Urinary bladder (tissue), 4 donors: ENCODE measurements at places on chromosomes 6 and 20.

DNA sequence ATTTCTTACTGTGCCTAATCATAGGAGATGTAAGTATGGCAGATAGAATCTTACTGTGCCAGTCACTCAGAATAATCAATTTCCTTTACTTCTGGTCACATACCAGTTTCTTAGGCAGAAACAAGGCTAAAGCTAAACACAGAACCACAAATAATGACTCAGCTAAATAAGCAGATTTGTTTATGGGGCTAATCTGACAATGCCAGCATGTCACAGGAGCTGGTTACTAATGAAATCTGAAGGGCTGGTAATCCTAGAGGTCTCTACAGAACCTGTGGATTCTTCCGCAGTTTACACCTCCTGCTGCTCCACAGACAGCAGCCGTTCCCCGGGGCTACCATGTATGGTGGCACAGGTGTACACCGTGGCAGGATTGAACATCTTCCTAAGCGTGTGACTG is 80.8 kb downstream of the LYRM4 start:
- no peak for DNase-seq

DNA sequence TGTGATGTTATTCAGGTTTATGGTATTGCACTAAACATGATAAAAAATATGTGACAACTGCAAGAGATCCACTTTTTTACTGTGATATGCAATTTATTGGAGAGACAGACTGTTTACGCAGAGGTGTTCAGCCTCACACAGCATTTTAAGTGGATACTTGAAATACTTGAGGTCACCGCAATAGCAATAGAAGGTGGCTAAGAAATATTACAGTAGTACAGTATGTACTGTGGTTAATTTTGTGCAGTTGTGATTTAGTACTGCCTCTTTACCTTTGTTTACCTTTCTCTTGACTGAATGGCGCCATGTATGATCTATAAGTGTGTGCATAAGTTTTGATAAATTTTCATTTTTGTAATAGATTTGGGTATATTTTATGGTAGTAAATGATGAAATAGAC is 17.4 kb downstream of the MACROD2 start:
- DNase-seq, result no peak

DNA sequence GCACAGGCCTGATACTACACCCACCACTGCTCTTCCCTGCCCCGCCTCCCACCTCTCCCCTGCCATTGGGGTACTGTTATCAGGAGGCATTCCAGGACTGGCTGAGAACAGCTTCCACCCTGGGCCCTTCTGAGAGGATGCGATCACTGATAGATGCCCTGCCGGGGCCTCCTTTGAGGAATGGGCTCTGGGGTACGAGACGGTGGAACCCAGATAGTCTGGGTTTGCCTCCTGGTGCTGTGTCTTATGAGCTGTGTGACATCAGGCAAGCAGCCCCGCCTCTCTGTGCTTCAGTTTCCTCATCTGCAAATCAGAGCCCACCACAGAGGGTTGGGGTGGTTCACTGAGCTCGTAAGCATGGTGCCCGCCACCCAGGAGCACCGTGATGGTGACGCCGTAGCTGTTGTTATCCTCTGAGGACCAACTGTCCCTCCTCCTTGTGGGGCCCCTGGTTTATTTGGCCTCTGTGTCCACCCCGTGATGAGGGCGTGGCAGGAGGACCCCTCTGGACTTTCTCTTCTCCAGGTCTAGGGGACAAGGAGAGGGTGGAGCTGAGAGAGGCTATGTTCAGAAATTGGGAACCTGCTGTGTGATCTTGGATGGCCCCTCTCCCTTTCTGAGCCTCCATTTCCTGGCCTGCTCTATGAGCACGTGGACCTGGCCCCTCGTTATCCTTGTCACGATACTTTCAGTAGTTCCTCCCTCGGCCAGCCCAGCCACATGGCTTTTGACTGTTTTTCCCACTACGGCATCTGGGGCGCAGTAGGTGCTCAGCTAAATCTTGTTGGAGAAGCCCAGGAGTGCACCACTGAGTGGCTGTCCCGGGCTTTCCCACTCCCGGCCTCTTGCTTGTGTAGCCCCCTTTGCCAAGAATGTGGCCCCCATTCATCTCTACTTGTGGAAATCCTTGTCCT is 18.3 kb downstream of the SRC start:
- DNase-seq, result no peak

GRCh38 chr20:59686404-59687346 is 82.3 kb downstream of the PHACTR3 start:
- DNase-seq, result no peak

DNA sequence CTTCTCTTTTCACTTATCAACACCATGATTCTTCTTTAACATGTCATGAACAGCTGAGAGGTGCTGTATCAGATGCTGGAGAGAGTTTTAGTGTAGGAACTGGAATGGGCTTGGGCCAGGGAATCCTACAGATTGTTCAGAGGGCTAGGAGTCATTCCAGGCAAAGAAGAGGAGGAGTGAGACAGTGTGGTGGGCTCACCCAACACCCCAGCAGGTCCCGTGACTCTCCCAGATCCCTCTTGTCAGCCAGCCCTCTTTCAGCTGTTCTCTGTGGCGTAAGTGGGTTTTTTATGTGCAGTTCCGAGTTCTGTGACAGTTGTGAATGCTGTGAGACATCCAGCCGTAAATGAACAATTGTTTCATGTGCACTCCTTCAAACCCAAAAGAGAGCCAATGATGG is 31.4 kb upstream of the CEP162 start:
- DNase-seq, result no peak
